ENCODE measurements at places on chromosomes 12 and 14.

- DNase-seq: no peak
Observed at GRCh38 chr12:89756585-89757398, 48.2 kb upstream of the ATP2B1 start.

GRCh38 chr12:39772821-39773259 is 153.2 kb upstream of the ABCD2 start:
- DNase-seq: no peak

DNA sequence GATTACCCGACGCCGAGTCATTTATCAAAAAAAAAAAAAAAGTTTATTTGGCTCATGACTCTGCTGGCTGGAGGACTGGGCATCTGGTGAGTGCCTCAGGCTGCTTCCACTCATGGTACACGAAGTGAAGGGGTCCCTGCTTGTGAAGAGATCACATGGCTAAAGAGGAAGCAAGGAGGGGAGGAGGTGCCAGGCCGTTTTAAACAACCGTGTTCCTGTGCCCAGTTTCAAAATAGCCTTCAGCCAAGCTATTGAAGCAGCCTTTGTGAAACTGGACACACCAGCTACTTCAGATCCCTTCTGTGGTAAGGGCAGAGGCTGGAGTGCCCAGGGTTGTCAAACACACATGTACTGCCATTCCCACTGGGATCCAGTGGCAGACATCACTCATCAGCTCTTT is 7.6 kb downstream of the POP5 start:
- no peak for DNase-seq

GRCh38 chr12:26621932-26622331 is 211.1 kb downstream of the ITPR2 start:
- no peak for DNase-seq

- DNase-seq: no peak
Observed at GRCh38 chr12:42912367-42912766, 322.8 kb upstream of the PRICKLE1 start.

- DNase-seq: peak; percentile 33
Observed at GRCh38 chr12:124469193-124469888, 98.1 kb downstream of the NCOR2 start.

DNA sequence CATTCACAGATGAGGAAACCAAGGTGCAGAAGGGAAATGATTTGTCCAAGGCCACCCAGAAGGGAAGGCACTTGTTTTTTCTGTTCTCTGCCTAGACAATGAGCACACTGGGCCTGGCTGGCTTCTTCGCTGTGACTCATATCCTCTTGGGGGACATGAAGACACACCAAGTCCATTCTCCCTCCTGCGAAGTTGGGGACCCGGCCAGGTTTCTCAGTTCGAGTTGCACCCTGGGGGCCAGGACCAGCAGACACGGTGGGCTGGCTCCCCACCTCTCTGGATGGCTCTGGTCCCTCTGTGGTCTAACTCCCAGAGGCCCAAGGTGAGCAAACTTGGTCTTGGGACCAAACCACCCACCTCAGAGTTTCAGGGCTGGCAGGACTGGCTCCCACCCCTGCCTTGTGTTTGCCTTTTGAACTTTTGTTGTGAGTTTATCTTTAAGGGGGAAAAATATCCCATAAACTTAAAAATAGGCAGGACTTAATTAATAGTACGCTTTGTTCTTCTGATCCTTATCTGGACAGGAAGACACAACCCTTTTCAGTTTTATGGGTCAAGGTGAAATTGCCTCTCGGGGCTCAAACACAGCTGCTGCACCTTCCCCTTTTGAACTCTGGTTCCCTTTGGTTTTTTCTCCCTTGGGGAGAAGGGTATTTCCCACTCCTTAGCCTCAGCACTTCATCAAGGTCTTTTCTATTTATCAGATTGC is 9.0 kb upstream of the MLEC start:
- no peak for DNase-seq

DNA sequence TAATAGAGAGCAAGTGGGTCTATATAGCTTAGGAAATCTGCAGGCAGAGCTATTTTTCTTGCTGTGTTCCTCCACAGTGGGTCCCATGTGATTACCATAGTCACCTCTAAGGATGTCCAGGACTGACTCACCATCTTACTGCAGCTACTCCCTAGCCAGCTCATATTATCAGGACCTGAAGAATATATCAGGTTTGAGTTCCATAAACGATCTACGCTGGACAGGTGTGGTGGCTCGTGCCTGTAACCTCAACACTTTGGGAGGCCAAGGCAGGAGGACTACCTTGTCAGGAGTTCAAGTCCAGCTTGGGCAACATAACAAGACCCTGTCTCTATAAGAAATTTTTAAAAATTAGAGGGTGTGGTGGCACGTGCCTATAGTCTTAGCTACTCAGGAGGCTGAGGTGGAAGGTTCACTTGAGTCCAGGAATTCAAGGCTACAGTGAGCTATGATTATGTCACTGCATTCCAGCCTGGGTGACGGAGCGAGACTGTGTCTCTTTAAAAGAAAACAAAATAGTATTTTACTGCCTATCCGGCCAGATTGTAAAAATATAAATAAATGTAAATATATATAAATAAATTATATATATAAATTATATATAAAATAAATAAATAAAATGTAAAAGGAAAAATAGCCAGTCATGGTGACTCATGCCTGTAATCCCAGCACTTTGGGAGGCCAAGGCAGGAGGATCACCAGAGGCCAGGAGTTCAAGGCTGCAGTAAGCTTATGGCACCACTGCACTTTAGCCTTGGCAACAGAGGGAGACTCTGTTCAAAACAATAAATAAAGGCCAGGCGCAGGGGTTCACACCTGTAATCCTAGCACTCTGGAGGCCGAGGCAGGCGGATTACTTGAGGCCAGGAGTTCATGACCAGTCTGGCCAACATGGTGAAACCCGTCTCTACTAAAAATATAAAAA is 6.9 kb upstream of the SPRYD4 start:
- no peak for DNase-seq

- DNase-seq: peak; percentile 79
Observed at GRCh38 chr12:25276199-25276937, 25.6 kb upstream of the KRAS start.

DNA sequence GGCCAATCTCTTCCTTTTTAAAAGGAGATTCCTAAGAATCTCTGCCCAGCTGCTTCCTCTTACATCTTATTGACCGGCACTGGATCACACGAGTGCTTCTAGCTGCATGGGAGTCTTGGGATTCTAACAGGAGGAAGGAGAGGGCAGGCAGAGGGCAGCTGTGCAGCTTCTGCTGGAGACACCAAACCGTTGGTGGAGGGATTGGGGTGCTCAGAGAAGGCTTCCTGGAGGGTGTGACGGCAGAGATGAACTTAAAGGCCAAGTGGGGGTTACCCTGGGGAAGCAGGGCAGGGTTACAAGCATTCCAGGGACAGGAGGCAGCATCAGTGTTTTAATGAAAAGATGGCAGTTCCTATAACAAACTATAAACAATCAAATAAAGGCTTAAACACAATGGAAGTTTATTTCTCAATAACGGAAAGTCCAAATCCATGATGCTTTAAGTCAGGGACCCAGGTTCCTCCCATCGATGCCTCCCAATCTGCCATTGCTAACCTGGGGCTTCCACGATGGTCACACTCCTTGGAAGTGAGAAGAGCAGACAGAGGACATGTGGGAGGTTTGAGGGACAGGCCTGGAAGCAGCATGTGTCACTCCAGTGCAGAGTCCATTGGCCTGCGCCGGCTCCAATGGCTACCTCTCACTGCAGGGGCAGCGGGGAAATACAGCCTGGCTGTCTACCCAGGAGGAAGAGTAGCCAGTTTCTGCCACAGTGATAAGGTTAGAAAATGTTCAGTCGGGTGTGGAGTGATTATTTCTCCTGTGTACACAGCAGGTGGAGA is 53.1 kb upstream of the DDX11 start:
- no peak for DNase-seq

GRCh38 chr14:31479027-31479426 is 8.8 kb downstream of the GPR33 start:
- no peak for DNase-seq

DNA sequence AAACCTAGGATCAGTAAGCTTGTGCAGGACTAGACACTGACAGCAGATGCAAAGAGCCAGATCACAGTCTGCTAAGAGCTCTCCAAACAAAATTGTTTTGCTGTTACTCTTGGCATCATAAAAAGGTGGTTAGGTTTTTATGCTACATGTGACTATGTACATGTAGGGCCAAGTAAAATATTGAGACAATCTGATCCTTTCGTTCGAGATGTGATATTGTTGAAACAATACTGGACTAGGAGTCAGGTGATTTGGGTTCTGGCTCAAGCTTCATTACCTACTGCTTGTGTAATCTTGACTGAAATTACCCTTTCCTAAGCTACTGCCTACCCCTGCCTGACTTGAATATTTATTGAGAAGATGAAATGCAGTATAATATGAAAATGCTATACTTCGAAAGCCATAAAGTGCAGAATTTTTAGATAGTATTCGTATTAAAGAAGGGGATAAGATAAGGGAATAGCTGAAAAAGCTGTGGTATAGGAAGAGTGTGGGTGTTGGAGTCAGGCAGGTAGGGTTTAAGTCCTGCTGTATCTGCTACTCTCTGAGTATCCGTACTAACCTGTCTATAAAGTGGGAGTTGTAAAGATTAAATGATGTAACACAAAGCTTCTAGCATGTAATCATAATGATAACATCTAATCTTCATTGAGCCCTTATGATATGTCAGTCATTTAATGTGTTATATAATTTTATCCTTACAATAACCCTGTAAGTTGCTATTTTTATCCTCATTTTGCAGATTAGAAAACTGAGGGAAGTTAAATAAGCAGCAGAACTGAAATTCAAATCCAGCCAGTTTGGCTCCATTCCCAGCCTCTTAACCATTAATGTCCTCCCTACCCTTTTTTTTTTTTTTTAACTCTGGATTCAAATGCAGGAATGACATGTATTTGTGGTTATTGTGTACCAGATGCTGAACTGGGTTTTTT is 38.6 kb upstream of the ATF1 start:
- no peak for DNase-seq

DNA sequence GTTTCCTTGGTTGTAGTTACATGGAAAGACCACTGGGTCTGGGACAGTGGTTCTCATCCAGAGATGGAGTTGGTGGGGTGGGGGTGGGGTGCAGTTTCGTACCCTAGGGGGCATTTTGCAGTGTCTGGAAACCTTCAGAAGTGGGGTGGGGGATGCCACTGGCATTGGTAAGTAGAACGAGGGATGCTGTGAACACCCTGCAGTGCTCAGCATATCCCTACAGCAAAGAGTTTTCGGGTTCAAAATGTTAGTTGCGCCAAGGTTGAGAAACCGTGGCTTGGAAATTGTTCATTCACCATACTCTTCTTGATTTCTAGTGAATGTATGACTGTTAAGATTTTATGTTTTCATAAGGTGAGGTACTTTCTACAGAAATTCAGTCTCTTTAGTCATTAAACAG is 28.7 kb downstream of the TRAF3 start:
- no peak for DNase-seq

DNA sequence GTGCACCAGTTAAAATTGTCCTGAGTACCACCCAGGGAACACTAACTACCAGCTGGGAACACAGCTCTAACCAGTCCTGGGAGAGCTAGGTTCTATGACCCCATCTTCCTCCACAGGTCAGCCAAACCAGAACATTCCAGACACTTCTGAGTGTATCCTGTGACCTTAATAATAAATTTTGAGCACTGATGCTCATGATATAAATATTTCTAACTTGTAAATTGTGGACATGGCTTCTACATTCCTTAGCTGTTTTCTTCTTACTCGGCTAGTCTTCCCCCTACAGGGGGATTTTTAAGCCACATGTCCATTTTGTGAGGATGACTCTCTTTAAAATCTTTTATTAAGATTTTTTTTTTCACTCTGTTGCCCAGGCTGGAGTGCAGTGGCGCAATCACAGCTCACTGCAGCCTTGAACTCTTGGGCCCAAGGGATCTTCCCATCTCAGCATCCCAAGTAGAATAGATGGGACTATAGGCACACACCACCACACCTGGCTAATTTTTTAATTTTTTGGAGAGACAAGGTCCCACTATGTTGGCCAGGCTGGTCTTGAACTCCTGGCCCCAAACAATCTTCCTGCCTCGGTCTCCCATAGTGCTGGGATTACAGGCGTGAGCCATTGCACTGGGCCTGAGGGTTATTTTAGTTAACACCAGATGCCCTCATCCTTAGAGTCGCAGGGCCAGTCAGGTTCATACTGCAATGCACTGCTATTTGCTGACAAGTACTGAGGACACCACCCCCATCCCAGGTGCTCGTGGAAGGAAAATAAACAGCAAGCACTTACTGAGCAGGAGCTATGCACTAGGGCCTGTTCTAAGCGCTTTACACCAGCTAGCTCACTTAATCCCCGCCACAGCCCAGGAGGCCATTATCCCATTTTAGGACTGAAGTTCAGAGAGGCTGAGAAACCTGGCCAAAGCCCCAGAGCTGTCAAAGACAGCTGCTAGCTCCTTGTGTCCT is 142.6 kb upstream of the NCOR2 start:
- no peak for DNase-seq

- DNase-seq: no peak
Observed at GRCh38 chr14:37122288-37122687, 50.1 kb downstream of the SLC25A21 start.

DNA sequence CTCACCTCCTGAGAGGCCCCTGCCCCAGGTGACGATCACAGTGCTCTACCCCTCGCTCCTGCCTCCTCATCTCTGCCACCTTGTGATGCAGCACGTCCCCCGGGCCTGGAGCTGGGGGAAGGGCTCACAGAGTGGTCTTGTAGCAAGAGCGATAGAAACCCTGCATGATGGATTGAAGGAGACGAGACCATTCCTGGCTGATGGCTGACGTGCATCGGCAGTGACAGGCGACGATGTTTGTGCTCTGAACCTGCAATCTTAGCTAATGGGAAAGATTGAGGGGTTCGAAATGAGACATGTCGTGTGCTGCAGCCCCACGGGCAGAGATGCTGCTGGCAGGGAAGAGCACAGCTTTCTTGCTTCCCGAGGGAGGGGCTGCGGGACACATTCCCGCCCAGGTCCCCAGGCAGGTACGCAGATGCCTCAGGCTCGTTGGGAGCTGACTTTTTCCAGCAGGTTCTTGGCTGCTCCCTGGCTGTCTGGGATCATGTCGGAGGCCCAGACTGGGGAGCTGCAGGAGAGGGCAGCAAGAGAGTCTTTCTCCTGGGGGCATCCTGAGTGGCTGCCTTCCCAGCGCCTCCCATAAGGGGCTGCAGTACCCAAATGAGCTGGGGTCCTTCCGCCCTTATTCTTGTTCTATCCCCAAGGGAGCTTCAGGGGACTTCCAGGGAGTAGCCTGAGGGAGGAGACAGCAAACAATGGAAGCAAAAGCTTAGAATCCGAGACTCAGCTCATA is 38.7 kb upstream of the GPATCH2L start:
- no peak for DNase-seq

GRCh38 chr14:32621585-32621984 is 292.5 kb downstream of the AKAP6 start:
- DNase-seq: no peak

- DNase-seq: no peak
Observed at GRCh38 chr12:109385339-109386058, 37.8 kb downstream of the MYO1H start.

DNA sequence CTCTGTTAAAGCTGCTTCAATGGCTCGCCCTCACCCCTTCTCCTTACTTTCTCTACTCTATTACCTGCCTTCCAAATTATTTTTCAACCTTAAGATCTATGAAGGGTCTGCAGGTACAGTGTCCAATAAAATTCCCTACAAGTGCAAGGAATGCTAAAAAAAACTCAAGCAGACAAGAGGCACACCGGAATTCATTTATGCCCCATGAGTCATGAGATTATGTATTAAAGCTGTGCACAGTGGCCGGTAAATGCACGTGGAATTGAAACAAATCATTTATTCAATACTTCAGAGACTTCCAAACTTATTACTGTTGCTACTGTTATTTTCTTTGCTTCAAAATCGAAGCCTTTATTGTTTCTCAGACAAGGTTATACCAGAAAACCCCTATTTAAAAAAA is 68.4 kb downstream of the ST8SIA1 start:
- DNase-seq: no peak

GRCh38 chr14:22974530-22975313 is 7.6 kb downstream of the AJUBA start:
- DNase-seq: no peak

GRCh38 chr12:132593938-132594358 is 16.4 kb downstream of the LRCOL1 start:
- DNase-seq: peak; percentile 31
